ENCODE measurements at places on chromosomes 3 and 15.

DNA sequence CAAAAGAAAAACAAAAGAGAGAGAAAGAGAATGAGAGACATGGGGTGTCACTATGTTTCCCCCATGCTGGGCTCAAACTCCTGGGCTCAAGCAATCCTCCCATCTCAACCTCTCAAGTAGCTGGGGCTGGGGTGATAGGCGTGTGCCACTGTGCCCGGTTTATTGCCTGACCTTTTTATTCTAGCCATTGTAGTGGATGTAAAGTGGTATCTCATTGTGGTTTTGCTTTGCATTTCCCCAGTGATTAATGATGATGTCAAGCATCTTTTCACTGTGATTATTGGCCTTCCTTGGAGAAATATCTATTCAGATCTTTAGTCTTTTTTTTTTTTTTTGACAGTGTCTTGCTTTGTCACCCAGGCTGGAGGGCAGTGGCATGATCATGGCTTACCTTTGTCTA lies 37.7 kb upstream of the GK5 start:
- no peak for DNase-seq

DNA sequence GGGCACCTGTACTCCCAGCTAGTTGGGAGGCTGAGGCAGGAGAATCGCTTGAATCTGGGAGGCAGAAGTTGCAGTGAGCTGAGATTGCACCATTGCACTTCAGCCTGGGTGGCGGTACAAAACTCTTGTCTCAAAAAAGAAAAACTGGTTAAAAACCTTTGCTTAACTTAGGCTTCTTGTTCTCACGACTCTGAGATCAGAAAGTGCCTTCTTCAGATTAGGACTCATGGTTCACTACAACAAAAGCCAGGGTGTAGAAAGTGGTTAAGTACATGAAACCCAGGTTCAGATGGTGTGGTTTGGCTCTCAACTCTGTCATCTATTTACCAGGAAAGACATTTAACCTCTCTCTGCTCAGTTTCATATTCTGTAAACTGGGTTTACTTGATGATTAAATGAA lies 168.4 kb downstream of the TUSC7 start:
- no peak for DNase-seq

DNA sequence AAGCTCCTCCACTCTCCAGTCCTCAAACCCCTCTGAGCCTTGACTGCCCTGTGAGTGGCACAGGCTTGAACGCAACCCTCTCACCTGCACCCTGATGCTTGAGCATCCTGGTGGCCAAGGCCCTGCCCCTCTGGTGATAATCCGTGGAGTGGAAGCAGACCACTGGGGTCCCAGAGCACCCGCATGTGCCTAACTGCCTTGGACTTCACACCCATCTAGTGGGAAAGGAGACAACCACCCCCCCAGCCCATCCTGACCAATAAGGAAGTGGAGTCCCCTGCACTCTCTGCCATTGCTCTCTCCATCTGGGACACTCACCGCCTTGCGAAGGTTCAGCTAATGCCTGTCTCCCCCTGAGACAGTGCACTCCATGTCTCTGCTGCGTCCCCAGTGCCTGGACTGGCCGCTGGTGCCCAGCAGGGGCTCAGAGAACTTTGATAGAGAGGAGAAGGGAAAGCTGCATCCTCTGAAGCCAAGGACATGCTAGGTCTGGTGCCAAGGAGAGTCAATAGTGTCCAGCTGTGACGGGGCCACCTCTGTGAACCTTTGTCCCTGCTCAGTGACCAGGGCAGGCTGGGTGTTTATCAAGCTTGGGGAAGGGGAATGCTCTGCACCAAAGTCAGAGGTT lies 3.4 kb downstream of the KLF15 start:
- no peak for DNase-seq

DNA sequence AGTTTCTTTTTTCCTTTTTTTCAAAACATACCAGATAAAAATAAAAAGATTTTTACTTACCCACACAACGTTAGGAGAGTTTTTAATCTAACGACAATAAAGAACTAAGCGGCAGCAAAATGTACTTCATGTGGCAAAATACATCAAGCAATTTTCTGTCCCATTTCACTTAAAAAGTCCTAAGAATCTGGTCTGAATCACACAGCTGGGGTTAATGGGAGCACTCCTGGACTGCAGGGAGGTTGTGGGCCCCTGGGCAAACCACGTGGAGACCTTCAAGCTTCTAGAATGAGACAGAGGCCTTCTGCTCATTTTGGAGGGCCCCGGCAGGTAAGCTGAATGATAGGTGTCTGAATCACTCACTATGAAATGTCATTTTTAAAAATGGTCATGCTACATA lies 193.8 kb downstream of the RORA start:
- no peak for DNase-seq

GRCh38 chr3:180048103-180048502 lies 11.4 kb upstream of the PEX5L start:
- DNase-seq = no peak

DNA sequence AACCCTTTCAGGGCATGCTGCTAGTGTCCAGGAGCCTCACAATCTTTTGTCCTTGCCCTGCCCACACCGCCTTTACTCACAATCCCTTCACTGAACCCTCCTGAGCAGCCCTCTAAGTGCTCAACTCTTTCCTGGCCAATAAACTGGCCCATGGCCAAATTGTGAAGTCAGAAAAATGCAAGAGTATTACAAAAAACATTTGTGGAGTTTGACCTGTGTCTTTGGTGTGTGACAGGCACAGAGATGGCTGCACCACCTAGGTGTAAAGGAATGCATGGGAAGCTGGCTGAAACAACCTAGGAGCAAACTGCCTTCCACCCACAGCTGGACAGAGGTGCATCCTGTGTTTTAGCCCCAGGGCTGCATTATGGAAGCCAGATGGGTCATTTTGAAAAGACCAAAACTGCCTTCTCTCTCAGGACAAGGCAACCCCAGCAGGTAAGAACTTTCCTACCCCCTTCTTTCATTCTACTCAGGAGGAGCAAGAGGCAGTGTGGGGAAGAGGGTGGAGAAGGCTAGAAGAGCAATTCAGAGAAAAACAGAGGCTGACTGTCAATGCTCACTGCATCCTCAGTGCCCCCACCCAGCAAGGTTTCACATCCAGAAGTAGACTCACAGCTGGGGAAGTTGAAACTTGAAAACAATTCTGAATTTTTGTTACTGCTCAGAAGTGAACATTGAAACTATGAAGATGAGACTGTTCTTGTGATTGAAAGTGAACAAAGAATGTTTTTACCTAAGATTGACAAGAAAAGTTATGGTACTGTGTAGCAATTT lies 78.6 kb downstream of the TRIM42 start:
- DNase-seq = no peak

Data from endodermal cell (in vitro differentiated cells).